ENCODE measurements at places on chromosomes 1 and 21. TPM values are rescaled to one million over a fixed set of nuclear protein-coding genes. Genes with fewer than 3 reads are reported as not detected.

DNA sequence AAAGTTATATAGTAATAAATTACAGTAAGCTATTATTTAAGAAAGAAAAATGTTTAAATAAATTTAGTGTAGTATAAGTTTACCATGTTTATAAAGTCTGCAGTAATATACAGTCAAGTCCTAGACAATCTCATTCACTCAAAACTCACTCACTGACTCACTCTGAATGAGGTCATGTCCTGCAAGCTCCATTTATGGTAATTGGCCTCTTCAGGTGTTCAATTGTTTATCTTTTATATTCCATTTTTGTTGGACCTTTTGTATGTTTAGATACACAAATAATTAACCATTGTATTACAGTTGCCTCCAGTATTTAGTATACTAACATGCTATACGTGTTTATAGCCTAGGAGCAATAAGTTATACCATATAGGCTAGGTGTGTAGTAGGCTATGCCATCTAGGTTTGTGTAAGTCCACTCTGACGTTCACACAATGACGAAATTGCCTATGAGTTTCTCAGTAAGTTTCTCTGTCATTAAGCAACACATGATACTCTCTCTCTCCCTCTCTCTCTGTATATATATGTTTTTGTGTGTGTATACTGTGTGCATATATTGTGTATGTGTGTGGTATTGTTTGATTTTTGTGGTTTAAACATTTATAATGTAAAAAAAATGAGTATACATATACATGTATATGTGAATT is 161.2 kb downstream of the NCAM2 start:
- DNase-seq: no peak

GRCh38 chr1:48869116-48869893 is 92.6 kb upstream of the BEND5 start:
- DNase-seq: no peak

GRCh38 chr1:109578947-109579443 is 30.6 kb downstream of the GNAI3 start:
- no peak for DNase-seq

- no peak for DNase-seq
Measured at GRCh38 chr1:8424539-8425116, 106.7 kb downstream of the SLC45A1 start.

DNA sequence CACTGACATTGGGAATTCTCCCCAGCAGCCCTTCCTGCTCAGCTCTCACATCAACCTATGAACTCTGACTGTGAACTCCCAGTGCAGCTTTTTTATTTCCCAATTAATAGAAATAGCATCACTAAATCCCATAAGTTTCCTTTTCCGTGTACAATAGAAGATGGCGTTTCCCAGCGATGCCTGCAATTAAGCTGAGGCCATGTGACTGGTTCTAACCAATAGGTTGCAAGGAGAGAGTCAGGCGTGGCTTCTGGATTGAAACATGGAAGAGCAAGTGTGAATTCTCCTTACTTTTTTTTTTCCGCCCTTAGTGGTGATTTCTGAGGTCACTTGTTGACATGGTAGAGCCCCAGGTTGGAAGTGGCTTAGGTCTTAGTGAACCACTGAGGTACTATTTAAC is 59.0 kb upstream of the IGSF5 start:
- DNase-seq: no peak

DNA sequence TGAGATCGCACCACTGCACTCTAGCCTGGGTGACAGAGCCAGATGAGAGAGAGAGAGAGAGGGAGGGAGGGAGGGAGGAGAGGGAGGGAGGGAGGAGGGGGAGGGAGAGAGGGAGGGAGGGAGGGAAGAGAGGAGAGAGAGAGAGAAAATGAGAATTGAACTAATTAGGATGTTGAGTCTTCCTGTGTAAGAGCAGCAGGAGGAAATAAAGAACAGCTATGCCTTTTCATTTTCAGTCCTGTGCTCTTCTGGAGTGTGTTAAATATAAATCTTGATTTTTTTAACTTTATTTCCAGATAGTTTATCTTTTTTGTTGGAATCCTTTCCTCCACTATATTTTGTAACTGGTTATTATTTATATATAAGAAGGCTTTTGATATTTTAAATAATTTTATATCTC is 27.1 kb downstream of the DNTTIP2 start:
- DNase-seq: no peak

DNA sequence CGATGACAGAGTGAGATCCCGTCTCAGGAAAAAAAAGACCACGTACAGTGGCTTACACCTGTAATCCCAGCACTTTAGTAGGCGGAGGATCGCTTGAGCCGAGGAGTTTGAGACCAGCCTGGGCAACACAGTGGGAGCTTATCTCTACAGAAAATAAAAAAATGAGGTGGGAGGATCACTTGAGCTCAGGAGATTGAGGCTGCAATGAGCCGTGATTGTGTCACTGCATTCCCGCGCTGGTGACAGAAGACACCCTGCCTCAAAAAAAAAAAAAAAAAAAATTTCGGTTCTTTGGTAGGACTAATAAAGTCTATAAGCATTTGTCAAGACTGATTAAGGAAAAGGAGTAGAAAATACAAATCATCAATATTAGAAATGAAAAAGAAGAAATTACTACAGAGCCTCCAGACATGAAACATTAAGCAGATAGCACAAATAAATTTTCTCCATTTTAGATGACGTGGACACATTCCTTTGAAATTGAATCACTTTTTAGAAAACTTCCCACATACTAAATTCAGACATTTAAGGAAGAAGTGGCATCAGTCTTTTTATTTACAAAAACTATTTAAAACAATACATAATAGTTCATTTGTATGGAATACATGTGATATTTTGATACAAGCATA is 30.4 kb downstream of the MORC3 start:
- DNase-seq: no peak

DNA sequence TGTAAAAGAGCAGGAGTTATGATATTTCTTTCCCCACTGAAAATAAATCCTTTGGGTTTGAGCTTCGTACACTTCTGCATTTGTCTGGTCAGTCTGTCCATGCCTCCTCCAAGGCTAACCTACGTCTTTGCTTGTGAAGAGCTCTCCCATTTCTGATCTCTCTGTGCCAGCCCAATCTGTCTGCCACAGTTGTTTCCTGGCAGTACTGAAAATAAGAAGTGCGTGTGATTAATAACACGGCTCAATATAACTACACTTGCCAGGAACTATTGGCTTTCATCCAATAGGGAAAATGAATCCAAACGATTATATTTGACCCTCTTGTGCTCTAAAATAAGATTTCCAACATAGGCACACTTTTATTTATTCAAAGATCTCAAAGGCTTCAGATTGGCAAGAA is 19.2 kb upstream of the COL24A1 start:
- no peak for DNase-seq

GRCh38 chr1:218374401-218375353 is 29.5 kb downstream of the TGFB2 start:
- no peak for DNase-seq

- no peak for DNase-seq
Measured at GRCh38 chr1:95994643-95995042, 726.9 kb upstream of the PTBP2 start.

- DNase-seq: peak; percentile 83
Measured at GRCh38 chr1:51329443-51330325, 678 bp downstream of the TTC39A start.

Gene UTS2
- not detected for total RNA-seq

Gene SLAMF1
- total RNA-seq: 0.84 TPM

Gene F11R
- 55.5 TPM for total RNA-seq

Gene KIF17
- total RNA-seq: 4.6 TPM

Gene LYPLAL1
- 28.1 TPM for total RNA-seq

Gene MYCBP
- total RNA-seq: 13.5 TPM
